ENCODE measurements at places on chromosomes 2 and 18.

DNA sequence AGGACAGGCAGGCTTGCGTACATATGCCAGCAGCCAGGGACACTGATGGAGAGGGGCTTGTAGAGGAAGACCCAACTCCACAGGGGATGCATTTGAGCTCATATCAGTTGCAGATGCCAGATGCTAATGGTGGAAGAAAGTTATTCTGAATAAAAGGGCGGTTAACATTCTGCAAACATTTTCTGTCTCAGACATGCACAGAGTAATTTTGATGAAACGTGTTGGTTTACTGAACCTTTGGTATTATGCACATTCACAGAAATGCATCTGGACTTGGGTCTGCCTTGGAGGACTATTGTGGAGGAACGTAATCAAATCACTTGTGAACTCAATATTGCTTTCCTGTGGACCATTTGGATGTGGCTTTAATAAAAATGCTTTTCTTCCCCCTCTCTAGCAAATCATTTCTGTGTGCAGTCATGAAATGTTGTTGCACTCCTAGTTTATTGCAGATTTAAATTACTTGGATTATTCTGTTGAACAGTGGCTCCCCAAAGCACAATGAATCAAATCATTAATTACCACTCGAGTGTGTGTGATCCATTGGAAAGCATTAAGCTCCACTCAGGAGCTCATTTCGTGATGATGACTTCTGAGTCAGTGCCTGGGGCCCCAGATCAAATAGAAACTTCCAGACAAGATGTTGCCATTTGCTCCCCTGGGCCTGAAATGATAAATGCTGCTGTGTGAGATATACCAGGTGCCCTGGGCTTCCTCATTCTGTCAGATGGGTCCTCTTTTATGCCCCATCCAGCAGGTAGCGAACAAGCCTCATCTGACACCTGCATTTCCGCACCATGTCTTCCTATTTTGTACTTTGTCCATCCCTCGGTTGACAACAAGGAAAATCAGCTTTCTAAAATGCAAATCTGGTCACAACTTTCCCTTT is 697.0 kb upstream of the HS6ST1 start:
- no peak for DNase-seq

- DNase-seq: no peak
These were observed 716 bp downstream of the CALCRL start for GRCh38 chr2:187447336-187447735.

GRCh38 chr2:124267794-124268193 is 242.7 kb downstream of the CNTNAP5 start:
- no peak for DNase-seq

- DNase-seq: peak; percentile 16
These were observed 89.4 kb upstream of the MAP2 start for GRCh38 chr2:209334188-209335017.

DNA sequence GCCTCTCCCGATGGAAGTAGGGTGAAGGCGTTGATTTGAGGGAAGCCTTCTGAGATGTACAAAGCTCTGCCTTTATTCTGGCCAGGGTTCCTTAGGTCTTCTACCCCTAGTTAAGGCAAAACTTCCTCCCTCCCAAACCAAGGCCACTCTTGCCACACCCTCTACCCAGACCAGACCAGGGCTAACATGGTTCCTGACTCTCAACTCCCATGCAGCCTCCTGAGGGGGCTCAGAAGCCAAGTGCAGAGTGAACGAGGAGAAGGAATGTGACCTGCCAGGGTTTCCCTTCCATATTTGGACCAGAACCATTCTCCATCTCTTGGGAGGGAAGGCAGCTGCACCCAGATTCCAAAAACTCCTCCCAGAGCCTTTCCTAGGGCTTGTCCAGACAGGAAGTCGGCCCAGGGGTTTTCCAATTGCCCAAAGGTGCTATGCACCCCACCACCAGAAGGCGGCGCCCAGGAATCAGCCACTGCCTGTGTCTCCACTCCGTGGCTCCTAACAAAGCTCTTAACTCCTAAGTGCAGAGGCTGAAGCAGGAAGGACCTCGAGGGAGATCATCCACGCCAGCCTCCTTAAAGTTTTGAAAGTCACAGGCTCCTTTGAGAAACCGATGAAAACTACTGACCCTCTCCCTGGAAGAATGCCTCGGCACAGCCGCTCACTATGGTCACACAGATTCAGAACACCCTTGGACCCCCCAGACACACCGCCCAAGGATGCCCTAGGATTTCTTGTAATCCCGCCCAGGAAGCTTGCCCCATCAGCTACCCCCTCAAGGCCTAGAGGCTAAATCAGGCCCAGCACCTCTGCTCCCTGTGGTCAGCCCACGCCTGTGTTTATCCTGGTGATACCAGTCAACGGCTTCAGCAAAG is 157.8 kb downstream of the SMAD2 start:
- DNase-seq: peak; percentile 77

- DNase-seq: peak; percentile 27
These were observed 779 bp downstream of the MALL start for GRCh38 chr2:110114831-110115255.

DNA sequence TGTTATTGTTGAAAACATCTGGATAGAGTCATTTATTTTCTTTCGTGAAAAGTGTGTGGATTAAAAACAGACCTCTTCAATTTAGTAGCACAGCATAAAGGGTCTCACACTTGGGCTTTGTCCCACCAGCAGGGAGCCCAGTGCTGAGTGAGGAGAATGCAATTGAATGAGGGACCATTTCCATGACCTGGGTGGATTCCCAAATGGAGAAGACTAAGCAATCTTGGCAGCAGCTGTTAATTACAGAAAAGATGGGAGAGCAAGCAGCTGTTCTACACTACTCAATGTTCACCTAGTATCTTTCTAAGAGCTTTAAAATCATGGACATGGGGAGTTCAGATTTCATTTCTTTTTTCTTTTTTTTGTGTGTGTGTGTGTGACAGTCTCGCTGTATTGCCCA is 121.8 kb upstream of the FN1 start:
- DNase-seq: no peak
